Stimulated activated CD4-positive, alpha-beta T cell treated with anti-CD3 and anti-CD28 coated beads, Interleukin-4, amount 100 ng/mL, for 24 hours (primary cell): ENCODE measurements at places on chromosomes 5 and 9.

DNA sequence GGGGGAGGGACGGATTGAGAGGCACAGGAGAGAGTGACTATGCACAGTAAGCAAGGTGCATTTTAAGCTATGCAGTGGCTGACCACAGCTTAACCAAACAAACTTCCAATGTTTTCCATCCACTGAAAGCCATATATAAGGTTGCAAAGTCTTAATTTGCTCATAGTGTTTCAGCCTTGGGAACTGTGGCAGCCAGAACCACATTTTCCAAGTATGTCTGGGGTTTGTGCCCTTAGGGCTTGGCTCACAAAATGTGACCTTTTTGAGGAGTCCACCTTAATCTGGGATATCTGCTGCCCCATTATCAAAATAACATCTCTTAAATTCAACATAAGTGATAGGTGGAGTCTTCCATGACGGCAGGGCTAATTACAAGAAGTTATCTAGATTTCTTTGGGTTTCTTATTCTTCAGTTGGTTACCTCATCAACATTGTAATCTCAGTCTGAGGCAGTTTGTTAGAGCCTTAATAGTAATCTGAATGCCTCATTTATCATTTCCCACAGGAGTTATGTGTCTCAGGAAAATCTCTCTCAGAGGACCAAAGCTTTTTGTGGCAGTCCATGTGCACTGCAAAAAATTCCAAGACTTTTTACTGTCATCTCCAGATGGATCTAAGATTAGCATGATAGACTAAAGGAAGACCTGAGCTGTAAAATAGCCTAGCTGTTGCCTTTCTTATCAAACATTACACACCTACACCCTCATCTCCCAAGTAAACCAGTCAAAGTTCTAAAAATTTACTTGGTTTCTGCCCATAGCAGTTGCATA, 15.2 kb upstream of the UBQLN1 start:
- no peak for DNase-seq

- DNase-seq = no peak
Measured at GRCh38 chr5:172178301-172178987, 9.6 kb downstream of the STK10 start.

- no peak for DNase-seq
Measured at GRCh38 chr5:134125039-134126015, 10.8 kb downstream of the TCF7 start.

GRCh38 chr5:60701321-60701968, 1.5 kb upstream of the DEPDC1B start:
- no peak for DNase-seq

DNA sequence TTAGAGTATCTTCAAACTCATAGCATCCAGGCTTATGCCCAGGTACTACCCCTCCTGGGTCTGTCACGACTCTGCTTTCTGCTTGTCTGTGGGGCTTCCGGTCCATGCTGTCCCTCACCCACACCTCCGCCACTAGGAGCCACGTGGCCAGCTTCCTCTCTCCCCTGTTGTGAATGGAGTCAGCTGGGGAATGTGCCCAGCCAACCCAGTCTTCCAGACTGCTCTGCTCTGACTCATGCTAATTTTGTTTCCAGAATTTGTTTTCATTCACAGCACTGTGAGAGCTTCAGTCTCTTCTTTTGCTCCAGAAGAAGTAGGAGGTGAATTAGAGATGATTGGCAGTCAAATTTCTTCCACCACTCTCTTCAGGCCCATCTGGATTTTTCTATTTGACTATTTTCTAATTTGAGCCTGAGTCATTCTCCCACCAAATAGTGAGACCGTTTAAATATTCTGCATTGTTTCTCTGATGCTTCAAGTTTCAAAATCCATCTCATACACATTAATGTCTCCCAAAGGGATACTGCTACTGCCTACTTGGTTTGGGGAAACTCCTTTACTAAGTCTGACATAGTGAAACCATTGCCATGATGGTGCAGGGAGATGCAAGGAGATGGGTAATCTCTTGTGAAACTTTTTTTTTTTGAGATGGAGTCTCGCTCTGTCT, 424.1 kb upstream of the KIF2A start:
- no peak for DNase-seq

- no peak for DNase-seq
Measured at GRCh38 chr5:62477801-62478200, 65.2 kb downstream of the IPO11 start.

GRCh38 chr9:35627575-35627974, 9.4 kb upstream of the CD72 start:
- no peak for DNase-seq

- peak; percentile 20 for DNase-seq
Measured at GRCh38 chr5:178069909-178070308, 43.4 kb upstream of the N4BP3 start.

- no peak for DNase-seq
Measured at GRCh38 chr5:83377131-83377865, 94.2 kb upstream of the VCAN start.

DNA sequence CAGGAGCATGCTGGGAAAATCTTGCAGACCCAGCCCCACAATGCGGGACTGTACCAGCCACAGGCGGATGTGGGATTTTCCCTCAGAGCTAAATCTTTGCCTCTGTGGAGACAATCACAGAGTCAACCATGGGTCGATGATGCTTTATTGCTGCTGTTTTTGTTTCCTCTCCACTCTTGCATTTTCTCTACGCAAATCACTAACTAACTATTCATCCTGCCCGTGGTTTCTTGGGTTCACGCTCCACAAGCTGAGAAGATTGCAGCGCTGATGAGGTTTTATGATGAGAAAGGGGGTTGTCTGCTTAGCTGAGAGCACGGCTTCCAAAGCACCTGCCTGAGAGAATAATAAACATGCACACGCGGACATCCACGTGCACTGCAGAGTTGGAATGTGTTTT, 500.2 kb upstream of the ADAMTS16 start:
- DNase-seq = no peak

- DNase-seq = no peak
Measured at GRCh38 chr5:151923866-151924476, 680 bp downstream of the GLRA1 start.

DNA sequence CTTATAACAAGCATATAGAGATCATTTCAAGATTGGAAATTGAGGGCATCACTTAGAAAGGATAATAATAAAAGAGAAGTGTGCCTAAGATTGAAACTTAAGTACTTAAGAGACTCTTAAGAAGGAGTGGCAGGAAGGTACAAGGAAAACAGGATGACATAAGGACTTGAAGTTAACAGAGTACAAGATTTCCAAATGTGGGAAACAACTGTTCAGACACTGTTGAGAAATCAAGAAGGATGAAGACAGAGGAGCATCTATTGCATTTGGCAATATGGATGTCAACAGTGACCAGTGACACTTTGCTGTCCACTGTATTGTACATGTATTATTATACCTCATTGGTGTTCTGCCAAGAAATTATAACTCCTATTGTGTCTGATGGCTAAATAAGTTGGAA, 157.8 kb upstream of the PTGER4 start:
- no peak for DNase-seq

GRCh38 chr5:177356746-177357145, 978 bp upstream of the RGS14 start:
- DNase-seq = no peak

DNA sequence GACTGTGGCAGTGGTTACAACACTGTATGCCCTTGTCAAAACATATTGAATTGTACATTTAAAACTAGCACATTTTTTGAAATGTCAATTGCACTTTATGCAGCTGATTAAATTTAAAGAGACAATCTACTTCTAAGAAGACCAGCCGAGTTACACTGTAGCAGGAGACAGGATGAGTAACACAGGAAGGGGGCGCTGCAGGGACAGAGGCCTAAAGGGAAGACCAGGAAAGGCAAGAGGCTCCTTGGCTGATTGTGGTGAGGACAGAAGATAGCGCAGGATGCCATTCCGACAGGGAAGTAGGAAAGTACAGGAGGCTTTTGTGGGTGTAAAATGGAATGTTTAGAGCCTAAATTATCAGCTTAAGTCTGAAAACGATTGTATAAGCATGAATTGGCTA, 28.2 kb upstream of the PPP2R2B start:
- DNase-seq = no peak

- DNase-seq = no peak
Measured at GRCh38 chr5:57370376-57370775, 112.2 kb downstream of the ACTBL2 start.

GRCh38 chr5:6135977-6136376, 242.4 kb downstream of the MED10 start:
- no peak for DNase-seq

DNA sequence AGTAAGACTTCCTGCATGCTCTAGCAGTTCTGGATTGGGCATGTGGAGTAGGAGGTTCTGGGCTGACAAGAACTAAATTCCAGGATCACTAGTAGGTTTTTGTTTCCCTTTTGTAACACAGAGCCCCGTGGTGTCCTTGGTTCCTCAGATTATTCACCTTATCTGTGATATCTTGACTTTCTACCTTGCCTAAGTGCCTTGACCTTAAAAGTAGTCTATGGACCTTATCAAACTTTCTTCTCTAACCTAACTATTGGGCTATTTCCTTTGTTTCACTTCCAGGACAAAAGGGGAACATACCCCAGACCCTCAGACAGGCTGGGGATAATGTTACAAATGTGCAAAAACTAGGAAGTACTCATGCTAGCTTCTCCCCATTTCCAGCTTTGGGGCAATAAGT, 595.3 kb downstream of the PSAT1 start:
- no peak for DNase-seq

- DNase-seq = no peak
Measured at GRCh38 chr9:120886490-120886967, 9.5 kb upstream of the PHF19 start.

DNA sequence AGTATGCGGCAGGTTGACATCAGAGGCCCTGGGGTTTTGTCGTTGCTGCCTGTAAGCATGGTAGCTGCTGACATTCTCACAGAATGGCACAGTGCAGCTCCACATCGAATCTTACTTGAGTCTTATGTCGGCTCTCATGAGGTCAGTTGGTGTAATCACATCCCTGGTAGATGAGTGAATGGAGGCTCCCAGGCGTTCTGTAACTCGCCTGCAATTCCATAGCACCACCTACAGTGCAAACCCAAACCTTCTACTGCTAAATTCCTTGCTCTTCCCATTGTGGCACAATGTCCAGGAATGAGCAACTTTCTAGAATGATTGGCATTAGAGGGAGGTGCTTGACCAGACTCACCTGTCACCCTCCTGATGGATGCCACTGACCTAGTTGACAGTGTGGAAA, 578.4 kb downstream of the CCDC171 start:
- DNase-seq = no peak

GRCh38 chr9:6894135-6894534, 136.4 kb downstream of the KDM4C start:
- no peak for DNase-seq

- DNase-seq = no peak
Measured at GRCh38 chr5:96961053-96961452, 25.2 kb downstream of the LNPEP start.

GRCh38 chr5:90898326-90899013, 339.9 kb downstream of the ADGRV1 start:
- DNase-seq = no peak

DNA sequence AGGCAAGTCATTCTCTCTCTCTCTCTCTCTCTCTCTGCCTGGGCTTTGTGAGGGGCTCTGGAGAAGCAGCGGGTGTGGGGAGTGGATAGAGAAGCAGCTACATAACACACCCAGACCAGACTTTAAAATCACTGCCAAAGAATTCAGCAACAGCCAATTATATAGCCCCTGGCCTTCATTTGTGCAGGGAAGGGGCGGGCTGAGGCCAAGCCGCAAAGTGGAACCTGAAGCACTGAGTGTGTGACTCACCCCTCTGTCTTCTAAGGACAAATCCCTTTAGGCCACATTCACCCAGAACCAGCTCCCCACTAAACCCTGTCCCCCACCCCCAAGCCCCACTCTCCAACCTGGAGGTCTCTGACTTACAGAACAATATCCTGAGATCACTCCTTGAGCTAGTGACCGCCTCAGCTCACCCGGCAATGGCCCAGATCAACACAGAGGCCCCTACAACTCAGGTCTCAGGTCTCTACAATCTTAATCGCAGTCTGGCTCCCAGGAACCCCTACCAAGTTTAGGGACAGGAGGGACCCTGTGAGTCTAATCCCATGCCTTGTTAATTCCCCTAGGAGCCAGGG, 6.0 kb downstream of the B4GALT1 start:
- peak; percentile 47 for DNase-seq

GRCh38 chr9:19809422-19810269, 20.8 kb upstream of the SLC24A2 start:
- DNase-seq = no peak

GRCh38 chr9:23587433-23587832, 238.6 kb downstream of the ELAVL2 start:
- no peak for DNase-seq

DNA sequence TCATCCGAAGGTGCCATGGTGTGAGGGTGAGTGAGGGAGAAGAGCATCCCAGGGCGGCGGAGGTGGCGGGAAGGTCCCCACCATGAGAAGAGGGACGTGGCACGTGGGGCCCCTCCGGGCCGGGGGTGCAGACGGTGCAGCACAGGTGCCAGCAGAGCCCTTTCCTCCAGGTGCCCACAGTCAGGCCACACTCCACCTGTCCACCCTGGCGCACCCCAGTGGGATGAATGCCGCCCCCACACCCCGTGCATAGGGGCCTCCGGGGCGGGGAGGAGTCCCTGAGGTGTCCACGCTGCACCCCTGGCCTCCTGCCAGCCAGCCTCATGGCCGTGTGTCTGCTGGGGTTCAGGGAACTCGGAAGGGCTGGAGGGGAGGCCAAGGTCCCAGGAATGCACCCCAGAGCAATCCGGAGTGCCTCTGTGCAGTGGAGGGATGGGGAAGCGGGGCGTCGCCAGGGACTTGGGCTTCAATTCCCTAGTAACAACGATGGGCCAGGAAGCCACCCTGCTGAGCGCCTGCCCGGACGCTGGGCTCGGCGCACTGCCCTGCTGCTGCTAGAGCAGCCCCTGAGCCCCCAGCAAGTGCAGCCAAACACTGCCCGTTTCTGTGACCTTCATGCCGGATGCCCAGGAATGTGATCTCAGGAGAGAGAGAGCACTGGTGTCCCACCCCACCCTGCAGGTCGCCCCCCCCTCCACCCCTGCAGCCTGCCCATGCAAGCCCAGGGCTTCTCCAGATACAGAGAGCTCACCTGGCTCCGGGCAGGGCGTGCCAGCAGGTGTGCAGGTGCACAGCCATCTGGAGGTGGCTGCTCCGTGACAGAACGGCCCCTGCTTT, 8.8 kb upstream of the NACC2 start:
- DNase-seq = no peak

DNA sequence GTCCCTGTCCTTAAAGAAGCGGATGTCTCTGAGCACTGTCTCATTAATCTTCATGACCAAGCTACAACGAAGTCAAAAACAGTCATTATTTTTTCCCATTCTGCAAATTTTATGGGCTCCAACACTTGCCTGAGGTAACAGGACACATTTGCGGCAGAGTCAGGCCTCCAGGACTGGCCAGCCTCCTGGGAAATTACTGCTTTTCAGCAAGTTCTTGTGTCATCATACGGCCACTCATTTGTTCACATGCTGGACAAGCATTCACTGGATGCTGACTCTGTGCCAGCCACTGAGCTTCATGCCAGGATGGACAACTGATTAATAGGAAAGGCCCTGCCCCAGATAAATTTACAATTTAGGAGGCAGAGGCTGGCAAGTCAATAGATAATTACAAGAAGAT, 305.7 kb downstream of the ACTL7B start:
- no peak for DNase-seq

- no peak for DNase-seq
Measured at GRCh38 chr9:133457233-133457632, 2.5 kb upstream of the CACFD1 start.
